ENCODE measurements at places on chromosomes 4 and X.

DNA sequence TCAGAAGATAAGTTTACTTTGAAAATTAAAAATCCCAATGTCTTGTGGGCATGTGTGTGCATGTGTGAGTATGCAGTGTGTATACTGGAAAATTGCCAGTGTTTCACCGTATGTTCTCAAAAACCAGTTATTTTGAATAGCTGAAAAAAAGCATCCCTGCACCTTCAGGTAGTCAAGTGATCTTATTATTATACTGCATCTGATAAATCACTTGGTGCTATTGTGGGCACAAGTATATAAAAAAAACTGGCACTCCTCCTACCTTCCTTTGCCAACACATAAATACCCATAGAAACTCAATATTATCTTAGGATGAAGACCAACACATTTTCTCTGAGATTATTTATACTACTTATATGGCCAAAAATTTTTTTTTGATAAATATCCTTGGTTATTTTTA, 91.5 kb upstream of the MAP9 start:
- DNase-seq = no peak

DNA sequence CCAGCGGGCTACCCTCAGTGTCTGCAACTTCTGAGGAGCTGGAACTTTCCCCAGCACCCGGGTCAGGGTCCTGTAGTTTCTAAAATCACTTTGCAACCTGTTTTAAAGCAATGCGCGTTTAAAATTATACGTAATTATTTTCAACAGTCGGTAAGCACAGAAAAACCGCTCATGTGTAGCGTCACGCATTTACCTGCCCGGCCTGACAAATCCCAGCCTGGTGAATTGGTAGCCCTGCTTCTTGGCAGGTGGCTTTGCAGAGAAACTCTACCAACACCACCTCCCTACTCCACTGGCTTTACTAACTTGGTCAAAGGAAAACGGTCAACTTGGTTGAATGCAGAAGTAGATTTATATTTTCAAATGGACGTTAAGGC, 640 bp downstream of the BANK1 start:
- no peak for DNase-seq

- no peak for DNase-seq
Measured at GRCh38 chr4:105130945-105131344, 15.7 kb upstream of the TET2 start.

DNA sequence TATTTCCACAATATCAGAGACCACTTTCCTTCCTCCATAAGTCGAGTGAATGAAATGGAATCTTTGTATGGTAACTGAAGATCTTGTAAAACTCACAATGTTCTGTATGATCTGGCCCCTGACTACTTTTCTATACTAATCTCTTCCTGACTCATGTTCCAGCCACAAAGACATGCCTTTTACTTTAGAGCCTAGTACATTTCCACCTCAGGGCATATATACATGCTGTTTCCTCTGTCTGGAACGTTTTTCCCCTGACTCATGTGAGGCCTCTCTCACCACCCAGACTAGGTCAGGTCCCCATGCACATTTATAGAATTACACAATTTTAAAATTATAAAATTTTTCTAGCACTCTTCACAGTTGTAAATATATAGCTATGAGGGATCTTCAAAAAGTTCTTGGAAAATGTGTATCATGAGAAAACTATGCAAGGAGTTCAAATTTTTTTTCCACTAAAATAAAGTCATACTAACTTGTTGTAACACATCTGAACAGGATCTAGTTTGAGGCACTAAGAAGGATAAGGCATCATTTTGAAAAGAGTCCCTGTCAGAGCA, 208.8 kb downstream of the SH2D1A start:
- DNase-seq = no peak

DNA sequence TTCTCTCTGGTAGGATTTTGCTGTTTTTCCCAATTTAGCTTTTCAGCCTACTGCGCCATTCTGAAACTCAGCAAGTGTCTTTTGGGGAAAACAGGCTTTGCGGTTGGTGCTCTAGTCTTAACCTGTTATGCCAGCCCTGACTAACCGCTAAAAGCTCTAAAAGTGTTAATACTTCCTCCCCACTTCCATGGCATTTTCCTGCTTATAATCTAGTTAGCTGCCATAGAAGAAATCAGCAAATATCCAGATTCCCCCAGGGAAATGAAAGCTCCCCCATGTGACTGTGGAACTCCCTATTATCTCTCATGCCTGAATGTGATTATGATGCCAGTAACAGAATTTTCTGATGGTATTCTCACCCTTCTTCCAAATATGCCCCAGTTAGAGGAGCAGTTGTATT, 28.7 kb upstream of the GYPA start:
- DNase-seq = no peak

- no peak for DNase-seq
Measured at GRCh38 chr4:158042591-158043030, 130.2 kb downstream of the GASK1B start.

GRCh38 chr4:188691811-188692210, 552.6 kb downstream of the TRIML1 start:
- no peak for DNase-seq

GRCh38 chr4:10715135-10715534, 30.6 kb upstream of the CLNK start:
- no peak for DNase-seq

DNA sequence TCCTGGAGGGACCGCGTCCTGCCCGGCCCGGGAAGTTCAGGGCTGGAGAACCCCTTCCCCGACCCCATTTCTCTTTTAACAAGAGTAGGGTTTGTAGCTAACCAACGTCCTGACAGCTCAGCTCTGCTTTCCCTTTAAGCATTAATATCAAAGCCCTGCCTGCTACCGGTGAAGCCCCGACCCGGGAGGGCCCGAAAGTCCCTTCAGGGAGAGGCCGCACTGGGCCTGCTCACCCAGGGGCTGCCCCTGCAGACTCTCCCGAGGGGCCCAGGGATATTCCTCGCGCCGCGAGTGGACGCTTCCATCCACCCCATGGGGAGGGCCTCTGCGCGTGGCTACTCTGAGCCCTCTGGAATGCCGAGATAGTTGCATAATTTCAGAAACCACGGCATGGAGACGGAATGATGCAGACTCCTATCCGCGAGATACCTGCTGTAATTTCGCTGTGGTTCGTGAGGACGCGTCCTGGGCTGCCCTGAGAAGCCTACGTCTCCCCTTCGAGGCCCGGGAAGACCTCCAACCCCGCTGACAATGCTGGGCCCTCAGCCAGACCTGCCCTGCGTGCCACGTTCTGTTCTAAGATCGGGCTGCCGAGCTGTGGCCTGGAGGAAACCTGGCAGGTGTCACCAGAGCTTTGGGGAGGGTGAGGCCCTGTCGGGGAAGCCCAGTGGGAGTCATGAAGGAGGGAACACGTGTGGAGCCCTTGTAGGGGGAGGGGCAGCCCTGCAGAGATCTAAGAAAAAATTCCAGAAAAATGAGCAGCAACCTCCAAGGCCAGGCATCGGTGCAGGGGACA, 999 bp upstream of the CTBP1 start:
- peak; percentile 37 for DNase-seq

GRCh38 chr4:53366301-53366716, 448 bp upstream of the SCFD2 start:
- no peak for DNase-seq

GRCh38 chr4:1595789-1596325, 88.3 kb downstream of the FAM53A start:
- no peak for DNase-seq

DNA sequence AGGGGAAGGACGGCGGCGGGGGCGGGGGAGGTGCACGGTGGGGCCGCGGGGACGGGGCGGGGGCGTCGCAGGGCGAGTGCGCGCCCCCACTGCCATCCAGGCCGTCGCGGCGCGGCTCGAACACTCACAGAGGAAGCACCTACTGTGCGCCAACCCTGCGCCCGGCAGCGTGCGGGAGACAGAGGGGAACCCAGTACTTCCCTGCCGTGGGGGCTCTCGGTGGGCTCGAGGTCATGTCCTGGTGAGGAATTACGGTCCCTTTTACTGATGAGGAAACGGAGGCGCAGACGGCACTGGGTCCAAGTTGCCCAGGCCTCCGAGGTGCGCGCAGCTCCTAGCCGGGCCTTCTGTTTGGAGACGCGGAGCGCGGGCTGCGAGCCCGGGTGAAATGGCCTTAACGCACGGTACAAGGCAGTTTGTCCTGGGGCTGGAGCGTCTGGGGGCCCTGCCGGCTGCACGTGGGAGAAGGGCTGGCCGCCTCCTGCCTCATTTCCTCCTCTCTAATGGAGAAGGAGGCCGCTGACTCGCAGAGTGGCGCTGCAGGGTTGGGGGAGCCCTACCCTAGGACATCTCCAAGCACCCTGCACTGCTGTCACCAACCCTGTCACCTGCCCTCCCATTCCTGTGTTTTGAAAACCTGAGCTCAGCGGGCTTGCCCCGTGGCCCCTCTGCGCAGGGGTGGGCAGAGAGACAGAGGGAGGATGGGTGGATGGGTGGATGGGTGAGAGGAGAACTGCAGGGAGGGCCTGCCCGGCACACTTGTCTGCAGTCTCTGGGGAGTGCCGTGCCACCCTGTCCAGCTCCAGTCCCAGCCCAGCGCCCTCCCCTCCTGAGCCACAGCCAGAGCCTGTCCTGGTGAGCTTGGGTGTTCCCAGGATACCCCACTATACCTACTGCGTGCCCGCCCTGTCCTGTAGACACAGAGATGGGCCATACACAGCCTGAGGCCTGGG, 106.0 kb downstream of the ADRA2C start:
- no peak for DNase-seq

- DNase-seq = no peak
Measured at GRCh38 chr4:8353912-8354453, 84.4 kb downstream of the HTRA3 start.

DNA sequence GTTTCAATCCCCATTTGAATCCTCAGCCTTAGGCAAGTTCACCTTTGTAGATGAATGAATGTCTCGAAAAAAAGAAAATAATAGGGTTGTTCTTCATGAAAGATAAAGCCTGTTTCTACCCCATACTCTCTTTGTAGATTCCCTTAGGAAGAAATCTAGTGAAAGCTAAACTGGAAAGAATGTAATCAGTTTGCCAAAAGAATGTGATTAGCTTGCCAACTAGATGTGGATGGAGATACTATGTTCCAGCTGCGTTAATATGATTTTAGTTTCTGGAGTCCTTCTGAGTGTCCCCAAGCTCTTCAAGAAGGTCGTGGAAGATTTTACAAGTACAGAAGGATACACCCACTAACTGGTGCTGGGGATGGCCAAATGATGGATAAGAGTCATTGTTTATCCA, 162.3 kb upstream of the EDNRA start:
- no peak for DNase-seq

GRCh38 chr4:14925471-14925870, 76.8 kb upstream of the CPEB2 start:
- no peak for DNase-seq
